ENCODE measurements at places on chromosomes 2 and 18.

DNA sequence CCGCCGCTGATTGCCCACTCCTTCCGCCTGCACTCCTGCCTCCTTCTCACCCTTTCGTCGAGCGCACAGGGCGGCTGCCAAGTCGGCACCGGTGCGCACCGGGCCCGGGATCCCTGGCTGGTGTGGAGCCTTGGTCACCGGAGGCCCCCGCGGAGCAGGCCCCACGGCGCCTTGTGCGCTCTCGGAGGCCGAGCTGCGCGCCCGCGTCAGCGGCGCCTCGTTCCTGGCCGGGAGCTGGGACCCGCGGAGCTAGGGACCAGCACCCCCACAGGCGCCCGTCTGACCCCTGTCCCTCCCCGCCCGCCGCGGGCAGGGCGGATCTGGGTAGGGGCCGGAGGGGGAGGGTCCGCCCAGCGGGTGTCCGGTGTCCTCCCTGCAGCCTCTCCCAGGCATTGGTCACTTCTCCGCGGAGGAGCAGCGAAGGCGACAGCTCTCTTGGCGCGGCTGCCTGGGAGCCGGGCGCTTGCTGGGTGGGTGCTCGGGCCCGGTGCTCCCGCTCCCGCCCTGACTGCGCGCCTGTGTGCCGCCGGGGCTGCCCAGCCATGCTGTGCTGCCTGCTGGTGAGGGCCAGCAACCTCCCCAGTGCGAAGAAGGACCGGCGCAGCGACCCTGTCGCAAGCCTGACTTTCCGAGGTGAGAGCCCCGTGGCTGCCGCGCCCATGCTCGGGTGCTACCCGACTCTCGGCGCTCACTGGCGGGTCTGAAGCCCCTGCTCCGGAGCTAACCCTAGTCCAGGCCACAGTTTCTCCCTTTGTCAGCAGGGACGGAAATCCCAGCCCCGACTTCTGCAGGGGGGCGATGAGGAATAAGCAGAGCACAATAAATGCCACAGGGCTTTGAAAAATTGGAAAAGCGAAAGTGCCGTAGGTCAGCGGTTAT, 13.2 kb downstream of the DYSF start:
- peak; percentile 67 for DNase-seq

- peak; percentile 59 for DNase-seq
These were observed at the start of gene KRTCAP3 for GRCh38 chr2:27441958-27442919. KRTCAP3 (plus strand) TSS chr2:27442381; CDS start chr2:27442413, 32 bp downstream.

GRCh38 chr2:101753720-101754490, 56.4 kb downstream of the MAP4K4 start:
- DNase-seq = no peak

DNA sequence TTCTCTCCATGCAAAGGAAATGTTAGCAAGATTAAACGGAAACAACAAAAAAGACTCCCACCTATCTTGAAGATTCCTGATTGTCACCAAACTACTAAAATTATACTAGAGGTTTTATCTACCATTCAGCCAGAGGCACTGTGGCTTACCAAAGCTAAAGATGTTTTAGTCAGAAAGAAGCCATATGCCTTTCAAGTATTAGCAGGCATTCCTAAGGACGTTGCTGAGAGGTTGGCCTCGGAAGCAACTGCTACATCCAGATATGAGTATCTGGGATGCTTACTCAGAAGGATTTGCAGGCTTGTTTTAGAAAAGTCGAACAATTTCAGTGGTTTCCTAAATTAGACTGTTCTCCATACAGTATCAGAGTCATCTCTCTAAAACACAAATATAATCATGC, 88.3 kb upstream of the UBE2E3 start:
- DNase-seq = no peak

All from eye (tissue), 1 donor.